ENCODE measurements at places on chromosomes 5 and 9.

GRCh38 chr5:102561894-102562760 lies 63.3 kb upstream of the SLCO6A1 start:
- no peak for DNase-seq

DNA sequence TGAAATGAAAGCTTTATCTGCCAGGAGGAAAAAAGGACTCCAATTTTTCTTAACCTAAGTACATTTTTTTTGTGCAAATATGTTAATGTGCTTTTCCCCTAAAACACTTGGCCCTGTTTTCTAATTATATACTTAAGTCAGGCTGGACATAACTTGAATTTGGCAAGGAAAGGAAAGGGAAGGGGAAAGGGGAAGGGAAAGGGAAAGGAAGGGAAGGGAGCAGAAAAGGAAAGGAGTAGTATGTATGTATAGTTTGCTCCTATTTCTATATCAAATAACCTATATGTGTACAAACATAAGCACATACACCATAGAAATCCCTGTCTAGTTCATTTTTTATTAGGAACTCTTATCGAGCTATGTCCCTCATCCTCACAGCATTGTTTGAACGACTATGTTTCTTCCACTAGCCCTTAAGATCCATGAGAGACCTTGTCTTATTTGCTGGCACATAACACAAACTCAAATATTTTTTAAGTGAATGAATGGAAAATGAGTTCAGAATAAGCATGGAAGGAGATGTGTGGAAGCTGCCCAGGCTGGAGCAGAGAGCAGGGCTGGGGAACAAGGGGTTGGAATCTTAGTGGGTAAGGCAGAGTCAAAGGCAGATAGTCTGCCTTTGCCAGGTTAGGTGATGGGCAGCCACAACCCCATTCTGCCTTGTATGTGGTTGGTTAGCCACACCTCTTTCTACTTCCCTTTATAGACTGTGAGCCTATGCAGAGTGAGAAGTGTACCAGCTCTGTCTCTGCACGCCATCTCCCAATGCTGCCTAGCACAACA lies 70.0 kb downstream of the KLHL3 start:
- DNase-seq: no peak

DNA sequence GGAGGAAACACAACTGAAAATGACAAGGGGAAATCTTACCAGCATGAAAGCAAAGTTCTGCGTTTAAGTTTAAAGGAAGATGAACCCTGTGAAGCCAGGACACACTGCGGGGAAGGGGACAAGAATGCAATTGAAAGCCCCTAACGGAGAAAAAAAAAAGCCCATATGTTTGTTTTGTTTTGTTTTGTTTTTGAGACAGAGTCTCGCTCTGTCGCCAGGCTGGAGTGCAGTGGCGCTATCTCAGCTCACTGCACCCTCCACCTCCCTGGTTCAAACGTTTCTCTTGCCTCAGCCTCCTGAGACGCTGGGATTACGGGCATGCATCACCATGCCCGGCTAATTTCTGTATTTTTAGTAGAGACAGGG lies 2.9 kb downstream of the STK10 start:
- no peak for DNase-seq

- peak; percentile 49 for DNase-seq
Observed at GRCh38 chr9:72041775-72042194, 18.6 kb downstream of the C9orf57 start.

DNA sequence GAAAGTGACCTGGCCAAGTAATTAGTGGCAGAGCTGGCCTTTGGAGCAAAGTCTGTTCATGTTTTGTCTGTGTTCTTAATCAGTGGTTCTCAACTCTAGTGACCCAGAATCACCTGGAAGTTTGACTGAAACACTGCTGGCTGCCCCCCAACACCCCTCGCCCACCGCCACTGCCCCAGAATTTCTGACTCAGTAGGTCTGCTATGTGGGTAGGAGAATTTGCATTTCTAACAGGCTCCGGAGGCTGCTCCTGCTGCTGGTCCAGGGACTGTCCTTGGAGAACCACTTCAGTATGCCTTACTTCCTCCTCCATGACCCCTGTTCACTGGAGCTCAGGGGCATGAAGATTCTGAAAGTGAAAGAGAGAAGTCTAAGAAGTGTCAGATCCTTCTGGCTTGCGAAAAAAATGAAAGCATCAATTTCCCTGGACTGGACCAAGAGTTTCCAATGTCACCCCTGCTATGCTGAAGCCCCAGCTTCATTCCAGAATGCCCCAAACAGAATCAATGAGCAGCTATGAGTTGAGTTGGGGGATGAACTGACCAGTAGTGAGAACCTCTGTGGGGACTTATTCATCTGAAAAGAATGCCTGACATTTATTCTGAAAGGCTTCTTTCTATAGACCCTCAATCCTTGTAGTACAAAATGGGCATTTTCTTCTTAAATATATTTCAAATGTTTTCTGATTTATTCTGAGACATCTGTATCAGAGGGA lies 20.8 kb upstream of the COL15A1 start:
- DNase-seq: no peak

GRCh38 chr9:137428311-137428630 lies 5.1 kb downstream of the NOXA1 start:
- DNase-seq: no peak
